Hematopoietic multipotent progenitor cell treated with erythropoietin and hydrocortisone succinate and interleukin-3 and kit ligand, for 6 days (in vitro differentiated cells): ENCODE measurements at places on chromosomes 3 and 15.

GRCh38 chr15:93206893-93207292 is 117.9 kb upstream of the RGMA start:
- DNase-seq, result no peak

DNA sequence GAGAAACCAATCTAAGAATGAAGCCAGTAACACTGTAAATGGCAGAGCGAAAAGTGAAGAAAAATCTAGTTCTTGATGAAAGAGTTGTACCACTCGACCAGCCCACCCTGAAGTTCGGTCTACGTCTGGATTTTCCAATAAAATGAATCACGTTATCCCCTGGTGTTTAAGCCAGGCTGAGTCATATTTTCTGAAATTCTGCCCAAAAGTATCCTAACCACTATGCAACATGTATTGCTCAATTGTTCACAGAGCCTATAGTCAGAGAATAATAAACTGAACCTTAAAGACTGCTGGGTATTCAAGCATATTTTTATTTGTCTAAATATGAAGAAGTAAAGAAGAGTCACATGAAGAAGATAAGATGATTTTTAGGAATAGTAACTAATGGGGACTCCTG is 245.7 kb downstream of the FGF12 start:
- DNase-seq, result no peak

DNA sequence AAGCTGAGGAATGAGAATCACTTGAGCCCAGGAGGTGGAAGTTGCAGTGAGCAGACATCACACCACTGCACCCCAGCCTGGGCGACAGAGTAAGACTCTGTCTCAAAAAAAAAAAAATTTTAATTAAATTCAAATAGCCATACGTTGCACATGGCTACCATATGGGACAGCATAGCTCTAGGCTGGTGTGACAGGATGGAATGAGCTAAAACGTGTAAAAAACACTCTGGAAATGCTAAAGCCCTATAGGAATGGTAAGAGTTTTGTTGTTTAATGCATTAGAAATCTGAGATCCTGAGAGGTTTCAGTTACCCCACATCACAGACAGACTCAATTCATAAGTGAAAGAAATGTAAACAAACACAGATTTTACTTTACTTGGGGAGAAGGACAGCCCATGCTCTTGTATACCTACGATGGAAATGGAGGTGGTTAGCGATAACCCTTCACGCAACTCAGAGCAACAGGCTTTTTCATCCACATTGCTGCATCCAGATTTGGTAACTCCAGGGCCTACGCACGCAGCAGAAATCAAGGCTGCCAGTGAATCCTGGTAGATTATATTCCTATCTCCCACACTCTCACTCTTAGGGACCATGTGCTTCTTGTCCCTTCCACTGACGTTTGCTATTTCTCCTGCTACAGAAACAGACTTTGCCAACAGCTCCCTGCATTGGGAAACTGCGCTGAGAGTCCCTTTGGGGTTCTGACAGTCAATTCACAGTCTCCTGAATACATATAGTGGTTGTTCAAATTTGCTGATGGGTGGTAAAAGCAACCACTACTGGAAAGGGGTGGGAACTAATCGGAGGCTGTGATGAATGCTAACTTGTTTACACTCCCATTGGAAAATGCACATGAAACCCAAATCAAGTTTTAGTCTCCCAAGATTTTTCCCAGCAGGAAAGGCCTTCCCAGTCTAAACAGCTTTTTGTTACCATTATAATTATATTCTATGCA is 3.1 kb downstream of the SH3BP5 start:
- DNase-seq, result no peak

- no peak for DNase-seq
These were observed 27.7 kb upstream of the PLXNA1 start for GRCh38 chr3:126955004-126955790.

GRCh38 chr15:100769975-100770340 is 109.7 kb upstream of the ALDH1A3 start:
- no peak for DNase-seq

- no peak for DNase-seq
These were observed 297.8 kb downstream of the KCNH8 start for GRCh38 chr3:19446138-19446537.

- no peak for DNase-seq
These were observed 124.9 kb downstream of the LRRK1 start for GRCh38 chr15:101043911-101044624.

DNA sequence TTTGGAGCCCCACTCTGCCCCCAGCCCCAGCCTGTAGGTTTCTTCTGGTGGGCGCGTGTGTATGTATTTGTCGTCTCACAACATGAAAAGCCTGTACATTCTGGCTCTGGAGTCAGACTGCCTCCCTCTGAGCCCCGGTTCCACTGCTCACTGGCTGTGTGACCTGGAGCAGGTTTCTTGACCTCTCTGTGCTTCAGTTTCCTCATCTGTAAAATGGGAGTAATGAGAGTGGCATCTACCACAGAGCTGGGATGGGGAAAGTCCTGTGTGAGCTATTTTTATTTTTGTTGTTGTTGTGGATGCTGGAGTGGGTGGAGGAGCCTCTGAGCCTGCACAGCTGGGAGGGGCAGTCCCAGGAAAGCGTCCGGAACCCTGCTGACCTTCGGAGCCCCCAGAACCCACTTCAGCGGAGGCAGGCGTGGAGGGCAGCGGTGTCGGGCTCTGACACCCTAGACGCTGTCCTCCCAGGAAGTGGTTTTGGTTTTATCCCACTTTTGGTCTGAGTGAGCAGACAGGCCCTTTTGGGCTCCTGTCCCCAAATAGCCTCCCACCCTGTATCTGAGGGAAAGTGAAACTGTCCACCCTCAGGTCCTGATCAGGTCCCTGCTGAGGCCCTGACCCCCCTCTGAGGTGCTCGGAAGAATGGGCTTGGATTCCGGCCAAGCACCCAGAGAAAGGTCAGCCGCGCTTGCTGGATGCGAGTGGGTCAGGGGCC is 103.5 kb downstream of the CHSY1 start:
- no peak for DNase-seq

GRCh38 chr3:40663280-40663679 is 138.5 kb downstream of the ZNF621 start:
- DNase-seq, result no peak

GRCh38 chr15:22229990-22230819 is 149.9 kb downstream of the OR4M2 start:
- no peak for DNase-seq

GRCh38 chr15:69926721-69927120 is 171.0 kb downstream of the TLE3 start:
- DNase-seq, result no peak

GRCh38 chr3:108407886-108408285 is 102.5 kb downstream of the MYH15 start:
- DNase-seq, result peak; percentile 47

- DNase-seq, result no peak
These were observed 80.7 kb upstream of the SLC25A26 start for GRCh38 chr3:66140106-66140505.

- DNase-seq, result no peak
These were observed 282.5 kb upstream of the TRIM42 start for GRCh38 chr3:140395134-140396075.

DNA sequence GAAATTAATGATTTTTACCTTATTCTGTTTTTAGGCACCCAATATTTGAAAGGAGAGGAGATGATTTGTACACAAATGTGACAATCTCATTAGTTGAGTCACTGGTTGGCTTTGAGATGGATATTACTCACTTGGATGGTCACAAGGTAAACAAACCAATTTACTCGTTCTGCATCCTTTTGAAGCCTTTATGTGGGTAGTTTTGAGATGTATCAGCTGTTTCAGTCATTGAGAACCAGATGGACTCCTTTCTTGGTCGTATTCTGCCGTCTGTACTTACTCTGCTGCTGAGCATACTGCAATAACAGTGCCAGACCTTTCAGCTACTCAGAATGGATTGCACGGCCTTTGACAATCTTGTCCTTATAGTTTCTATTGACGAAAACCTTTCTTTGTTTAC is 13.3 kb downstream of the DNAJB11 start:
- no peak for DNase-seq

DNA sequence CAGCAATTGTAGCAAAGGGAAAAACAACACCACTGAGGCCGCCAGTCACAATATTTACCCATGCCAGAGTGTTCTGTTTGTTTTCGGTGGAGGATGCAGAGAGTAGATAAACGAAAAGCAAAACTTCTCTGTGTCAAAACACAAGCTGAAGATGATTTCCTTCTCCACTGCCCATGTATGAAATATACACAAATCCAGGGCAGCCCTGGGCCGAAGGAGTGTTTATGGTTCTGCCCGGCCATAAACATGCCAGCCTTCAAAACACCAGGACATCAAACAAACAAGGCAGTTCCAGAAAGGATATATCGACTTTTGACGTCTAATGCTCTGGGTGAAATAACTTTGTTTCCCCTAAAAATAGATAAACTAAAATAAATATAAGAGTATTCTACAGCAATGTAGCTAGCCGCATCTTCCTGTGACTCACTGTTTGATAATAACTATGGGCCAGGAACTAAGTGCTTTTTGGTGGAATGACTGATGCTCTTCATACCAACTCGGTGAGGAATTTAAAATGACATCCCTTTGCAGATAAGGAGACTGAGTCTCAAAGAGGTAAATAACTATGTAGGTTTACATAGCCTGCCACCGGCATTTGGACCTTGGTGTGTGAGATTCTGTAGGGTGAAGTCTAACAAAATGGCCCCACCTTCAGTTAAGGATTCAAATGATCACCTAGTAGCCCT is 82.8 kb downstream of the MAGI1 start:
- no peak for DNase-seq

GRCh38 chr3:187741403-187742350 is 3.6 kb downstream of the BCL6 start:
- DNase-seq, result peak; percentile 88

DNA sequence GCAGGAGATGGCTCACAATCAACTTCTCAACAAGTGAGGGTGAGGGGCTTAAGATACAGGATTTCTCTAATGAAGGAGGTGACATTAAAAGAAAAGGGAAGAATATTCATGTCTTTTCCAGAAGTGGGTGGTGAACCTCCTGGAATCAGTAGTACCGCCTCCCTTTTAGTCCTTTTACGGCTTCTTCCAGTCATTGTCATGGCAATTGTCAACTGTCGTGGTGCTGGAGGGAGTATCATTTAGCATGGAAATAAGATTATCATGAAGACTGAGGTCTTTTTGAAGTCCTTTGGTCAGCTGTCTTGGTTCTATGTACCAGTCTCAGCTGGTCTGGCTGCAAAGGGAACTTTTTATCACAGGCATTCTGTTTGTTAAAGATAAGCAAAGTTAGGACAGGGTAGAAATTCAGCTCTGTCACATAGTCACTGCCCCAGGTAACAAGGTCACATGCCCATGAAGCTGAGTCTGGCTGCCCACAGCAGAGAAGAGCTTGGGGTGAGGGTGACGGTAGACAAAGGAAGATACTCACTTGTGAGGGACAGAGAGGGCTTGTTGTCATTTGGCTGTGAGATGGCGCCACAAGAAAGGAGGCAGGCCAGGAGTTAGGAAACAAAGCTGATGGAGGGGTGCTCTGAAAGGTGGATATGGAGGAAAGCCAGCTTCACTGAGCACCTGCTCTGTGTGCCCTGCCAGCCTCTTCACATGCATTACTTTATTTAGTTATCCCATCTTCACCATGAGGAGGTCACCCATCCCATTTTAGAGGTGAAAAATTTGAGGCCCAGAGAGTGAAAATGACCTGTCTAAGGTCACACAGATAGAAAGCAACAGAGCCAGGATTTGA is 228.2 kb upstream of the TRIM42 start:
- DNase-seq, result no peak

- DNase-seq, result no peak
These were observed 22.8 kb downstream of the ZPLD1 start for GRCh38 chr3:102457644-102458043.

- DNase-seq, result peak; percentile 61
These were observed 754 bp downstream of the B3GNT5 start for GRCh38 chr3:183253528-183254486.

- DNase-seq, result peak; percentile 71
These were observed 2.4 kb downstream of the PML start for GRCh38 chr15:73996939-73997338.

GRCh38 chr3:16058521-16058920 is 116.0 kb upstream of the GALNT15 start:
- DNase-seq, result no peak

DNA sequence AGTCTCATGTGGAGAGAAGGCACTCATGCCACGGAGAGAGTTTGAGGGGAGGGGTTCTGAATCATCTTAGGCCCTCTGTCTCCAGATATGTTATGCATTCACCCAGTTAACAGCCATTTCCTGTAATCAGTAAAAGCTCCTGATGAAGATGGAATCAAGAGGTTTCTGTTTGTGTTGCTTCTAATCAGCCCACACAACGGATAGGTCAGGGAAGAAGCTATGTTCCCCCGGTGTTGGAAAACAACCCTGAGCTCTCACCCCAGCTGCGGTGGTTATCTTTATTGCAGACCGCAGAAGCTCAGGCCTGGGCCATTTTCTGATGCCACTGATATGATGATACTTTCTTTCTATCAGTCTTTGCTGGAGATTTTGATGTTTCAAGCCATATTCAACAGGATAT is 338.5 kb upstream of the ONECUT1 start:
- DNase-seq, result no peak

DNA sequence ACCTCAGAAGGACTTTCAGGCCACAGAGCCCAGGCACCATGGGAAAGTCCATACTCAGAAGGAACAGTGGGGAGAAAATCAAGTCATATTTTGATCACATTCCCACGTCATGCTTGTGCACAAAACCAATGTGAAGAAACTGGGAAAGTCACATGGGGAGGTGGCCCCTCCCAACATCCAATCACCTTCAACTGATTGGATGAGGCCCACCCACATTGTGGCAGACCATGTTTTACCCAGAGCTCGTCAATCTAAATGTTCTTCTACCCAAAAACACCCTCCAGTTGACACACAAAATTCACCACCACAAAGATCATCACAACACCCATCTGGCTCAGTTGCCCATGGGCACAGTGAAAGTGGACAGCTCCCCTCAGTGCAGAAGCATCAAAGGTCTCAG is 248.2 kb upstream of the IGF1R start:
- DNase-seq, result no peak

- DNase-seq, result no peak
These were observed 23.0 kb downstream of the IGF1R start for GRCh38 chr15:98671060-98672008.

- no peak for DNase-seq
These were observed 6.1 kb downstream of the SECISBP2L start for GRCh38 chr15:49040151-49040550.

GRCh38 chr3:159896543-159896942 is 92.1 kb upstream of the IL12A start:
- no peak for DNase-seq

GRCh38 chr3:81395739-81396513 is 365.5 kb downstream of the GBE1 start:
- DNase-seq, result no peak

DNA sequence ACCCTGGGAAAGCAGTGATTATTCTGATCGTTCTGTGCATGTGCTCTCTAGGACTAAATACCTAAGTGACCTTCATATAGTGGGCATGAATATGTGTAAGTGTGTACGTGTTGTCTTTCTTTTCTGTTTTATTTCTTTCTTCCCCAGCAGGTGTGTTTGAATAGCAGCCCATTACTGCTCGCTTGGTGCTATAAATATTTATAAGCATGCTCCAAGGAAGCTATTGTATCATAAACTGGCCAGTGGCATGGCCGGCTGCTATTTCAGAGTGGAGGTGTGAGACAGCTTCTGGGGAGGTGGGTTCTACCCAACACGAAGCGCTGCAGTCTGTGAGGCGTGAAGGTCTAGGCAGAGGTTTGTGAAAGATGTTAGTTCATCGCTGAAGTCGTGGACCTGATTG is 641.8 kb downstream of the NTRK3 start:
- DNase-seq, result no peak

- DNase-seq, result no peak
These were observed 15.5 kb downstream of the DLEC1 start for GRCh38 chr3:38054499-38055001.
